NCI-H526 treated with DMSO at 0.1 percent for 48 hours (cell line): ENCODE measurements at places on chromosomes 2 and 18.

DNA sequence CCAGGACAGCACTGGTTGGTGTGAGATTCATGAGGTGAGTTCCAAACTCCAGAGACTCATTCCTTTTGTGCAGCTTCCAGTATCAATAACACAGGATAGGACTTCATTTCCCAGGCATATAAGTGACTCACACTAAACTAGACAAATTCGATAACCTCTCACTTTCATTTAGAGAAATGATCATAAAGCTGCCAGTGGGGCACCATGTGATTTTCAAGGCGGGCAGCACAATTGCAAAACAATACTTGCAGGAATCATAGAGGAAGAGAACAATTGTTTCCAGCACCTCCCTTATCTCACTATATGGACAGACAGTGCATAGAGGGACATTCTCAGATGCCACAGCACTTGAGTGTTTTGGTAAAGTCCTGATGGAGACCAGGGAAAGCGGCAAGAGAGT lies 31.3 kb upstream of the DNAH7 start:
- no peak for DNase-seq

DNA sequence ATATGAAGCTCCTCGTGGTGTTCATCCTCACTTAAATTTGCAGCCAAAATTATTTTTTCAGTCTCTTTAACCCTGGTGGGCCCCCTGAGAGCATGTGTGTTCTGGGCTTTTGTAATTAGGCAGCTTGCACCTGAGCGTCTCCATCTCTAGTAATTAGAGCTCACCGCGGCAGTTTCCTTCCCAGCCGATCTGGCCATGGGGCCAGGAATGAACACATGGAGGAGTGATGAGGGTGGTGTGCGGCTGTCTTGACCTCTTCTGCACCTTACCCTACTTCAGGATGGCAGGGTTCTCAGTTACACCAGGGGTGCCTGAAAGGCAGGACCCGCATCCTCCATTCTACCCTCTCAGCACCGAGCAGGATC lies 98.5 kb downstream of the AFF3 start:
- DNase-seq: no peak

GRCh38 chr2:173762221-173762620 lies 203.0 kb downstream of the SP3 start:
- no peak for DNase-seq

DNA sequence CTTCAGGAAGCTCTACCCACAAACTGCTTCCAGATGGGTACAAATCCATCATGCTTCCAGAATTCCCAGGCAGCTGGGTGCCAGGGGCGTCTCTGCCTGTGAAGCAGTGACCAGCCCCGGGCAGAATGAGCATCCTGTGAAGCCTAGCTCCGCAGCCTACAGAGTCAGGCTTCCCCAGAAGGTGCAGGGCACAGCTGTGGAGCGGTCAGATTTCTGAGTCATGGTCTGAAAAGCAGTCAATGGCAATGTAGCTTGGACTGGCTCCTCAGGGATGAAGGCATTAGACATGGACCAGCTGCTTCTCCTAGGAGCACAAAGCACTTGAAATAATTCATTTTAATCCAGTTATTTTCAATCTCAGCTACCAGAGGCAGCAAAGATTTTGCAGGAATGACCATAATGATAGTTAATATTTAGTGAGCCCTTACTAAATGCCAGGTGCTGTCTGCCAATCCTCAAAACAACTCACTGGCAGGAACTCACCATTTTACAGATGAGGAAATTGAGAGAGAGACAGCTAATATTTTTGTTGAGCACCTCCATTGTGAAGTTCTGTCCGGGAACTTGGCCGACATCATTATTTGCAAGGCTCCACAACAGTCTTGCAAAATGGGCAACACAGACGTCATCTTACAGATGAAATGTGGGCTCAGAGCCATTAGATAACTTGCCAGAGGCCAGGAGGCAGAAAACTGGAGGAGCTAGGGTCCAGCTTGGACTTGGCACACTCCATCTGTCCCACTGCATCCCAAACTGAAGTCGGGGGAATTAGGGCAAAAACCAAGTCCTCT lies 31.7 kb downstream of the ACMSD start:
- DNase-seq: no peak

- no peak for DNase-seq
Measured at GRCh38 chr2:124485659-124486058, 460.6 kb downstream of the CNTNAP5 start.

GRCh38 chr2:177478029-177478428 lies 85.5 kb downstream of the AGPS start:
- no peak for DNase-seq

DNA sequence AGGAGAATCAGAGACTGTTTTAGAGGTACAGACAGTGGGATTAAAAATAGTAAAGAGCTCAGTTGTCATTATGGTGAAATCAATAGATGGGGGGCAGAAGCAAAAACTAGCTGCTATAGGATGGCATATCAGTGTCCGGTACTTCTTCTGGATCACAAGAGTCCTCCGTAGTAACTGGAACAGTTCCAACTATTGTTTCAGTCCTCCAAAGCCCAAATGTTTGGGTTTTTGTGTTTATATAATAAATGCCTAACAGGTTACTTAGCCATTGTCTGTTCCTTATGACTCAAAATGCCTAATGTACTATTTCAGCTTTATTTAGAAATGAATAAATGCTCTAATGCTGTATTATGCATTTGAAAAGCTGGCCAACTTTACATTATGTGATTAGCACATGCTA lies 401.2 kb downstream of the PTH2R start:
- no peak for DNase-seq

GRCh38 chr2:20526708-20527107 lies 79.8 kb downstream of the RHOB start:
- DNase-seq: no peak

GRCh38 chr2:19839438-19839837 lies 62.3 kb downstream of the TTC32 start:
- no peak for DNase-seq

DNA sequence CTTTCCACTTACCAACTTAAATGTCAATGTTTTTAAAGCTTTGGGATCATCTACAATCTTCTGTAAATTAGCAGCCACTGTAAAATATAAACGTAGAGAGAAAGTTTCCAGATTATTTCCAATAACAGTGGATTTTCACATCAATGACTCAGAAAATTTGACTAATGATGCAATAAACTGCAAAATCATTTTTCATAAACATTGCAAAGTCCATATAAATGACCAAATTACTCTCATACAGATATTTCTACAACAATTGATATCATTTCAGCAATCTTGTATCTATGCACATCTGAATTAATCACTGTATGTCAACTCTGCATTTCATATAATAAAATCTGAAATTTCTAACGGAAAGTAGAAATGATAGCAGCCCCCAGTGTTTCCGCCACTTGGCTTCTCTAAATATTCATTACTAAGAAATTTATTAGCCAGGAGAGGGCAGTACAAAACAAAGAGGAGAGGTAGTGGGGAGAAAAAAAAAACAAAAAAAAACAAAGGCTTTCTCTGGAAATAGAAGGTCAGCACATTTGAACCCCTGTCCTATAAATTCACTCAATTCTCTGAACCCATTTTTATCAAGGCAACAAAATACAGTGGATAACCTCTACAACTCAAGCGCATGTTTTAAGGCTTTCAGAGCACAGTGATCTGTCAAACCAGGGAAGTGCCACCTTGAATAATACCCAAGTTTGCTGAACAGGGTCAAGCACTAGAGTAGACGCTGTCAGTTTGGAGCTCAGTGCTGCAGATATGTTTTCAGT lies 282.6 kb downstream of the STK39 start:
- DNase-seq: no peak

DNA sequence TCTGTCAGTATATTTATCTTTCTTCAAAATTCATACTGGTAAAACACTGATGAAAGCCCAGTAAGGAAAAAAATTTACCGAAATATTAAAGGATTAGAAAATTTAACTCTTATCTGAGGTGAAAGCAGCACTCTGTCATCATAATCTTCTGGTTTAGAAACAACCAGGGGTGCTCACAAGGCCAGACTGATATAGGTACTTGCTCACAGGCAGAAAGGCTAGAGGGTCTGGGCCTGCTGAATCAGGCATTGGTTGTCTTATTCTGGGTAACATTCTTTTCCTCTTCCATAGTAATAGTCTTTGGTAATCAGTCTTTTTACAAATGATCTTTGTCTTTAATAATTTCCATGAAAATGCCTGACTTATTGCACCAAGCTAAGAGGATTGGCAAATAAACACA lies 221.4 kb upstream of the TFPI start:
- DNase-seq: no peak

DNA sequence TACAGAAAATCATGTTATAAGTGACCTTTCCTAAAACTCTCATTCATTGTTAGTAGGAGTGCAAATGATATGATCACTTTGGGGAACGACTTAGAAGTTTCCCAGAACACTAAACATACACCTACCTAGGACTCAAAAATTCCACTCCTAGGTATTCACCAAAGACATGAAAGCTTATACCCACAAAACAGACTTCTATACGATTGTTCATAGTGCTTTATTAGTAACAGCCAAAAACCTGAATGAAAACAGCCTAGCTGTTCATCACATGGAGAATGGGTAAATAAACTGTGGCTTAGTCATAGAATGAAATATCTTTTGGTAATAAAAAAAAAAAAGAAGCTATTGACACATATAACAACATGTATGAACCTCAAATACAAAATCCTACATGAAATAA lies 8.8 kb downstream of the NOL10 start:
- DNase-seq: no peak

GRCh38 chr2:23595021-23595420 lies 210.0 kb downstream of the KLHL29 start:
- DNase-seq: no peak

DNA sequence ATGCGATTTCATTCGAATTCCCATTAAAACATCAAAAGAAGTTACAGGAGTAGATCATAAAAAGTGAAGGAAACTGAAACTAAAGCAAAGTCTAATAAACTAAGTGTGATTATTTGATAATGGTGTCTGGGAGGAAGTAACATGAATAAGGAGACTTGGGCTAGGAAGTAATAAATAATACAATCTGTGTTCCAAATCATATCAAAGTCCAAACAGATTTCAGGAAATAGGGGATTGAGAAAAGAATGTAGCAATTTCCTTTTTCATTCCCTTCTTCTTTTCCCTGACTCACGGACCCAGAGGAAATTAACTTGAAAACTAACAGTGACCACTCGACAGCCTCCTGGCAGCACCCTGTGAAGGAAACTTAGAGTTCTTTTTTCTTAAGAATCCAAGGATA lies 758.4 kb upstream of the GCFC2 start:
- no peak for DNase-seq
